ENCODE measurements at places on chromosomes 7 and 10.

GRCh38 chr10:93417921-93418320 lies 64.2 kb downstream of the MYOF start:
- DNase-seq: peak; percentile 21

- DNase-seq: no peak
Observed at GRCh38 chr7:1899951-1900762, 230.1 kb downstream of the ELFN1 start.

GRCh38 chr7:98559219-98559618 lies 57.9 kb upstream of the NPTX2 start:
- no peak for DNase-seq

DNA sequence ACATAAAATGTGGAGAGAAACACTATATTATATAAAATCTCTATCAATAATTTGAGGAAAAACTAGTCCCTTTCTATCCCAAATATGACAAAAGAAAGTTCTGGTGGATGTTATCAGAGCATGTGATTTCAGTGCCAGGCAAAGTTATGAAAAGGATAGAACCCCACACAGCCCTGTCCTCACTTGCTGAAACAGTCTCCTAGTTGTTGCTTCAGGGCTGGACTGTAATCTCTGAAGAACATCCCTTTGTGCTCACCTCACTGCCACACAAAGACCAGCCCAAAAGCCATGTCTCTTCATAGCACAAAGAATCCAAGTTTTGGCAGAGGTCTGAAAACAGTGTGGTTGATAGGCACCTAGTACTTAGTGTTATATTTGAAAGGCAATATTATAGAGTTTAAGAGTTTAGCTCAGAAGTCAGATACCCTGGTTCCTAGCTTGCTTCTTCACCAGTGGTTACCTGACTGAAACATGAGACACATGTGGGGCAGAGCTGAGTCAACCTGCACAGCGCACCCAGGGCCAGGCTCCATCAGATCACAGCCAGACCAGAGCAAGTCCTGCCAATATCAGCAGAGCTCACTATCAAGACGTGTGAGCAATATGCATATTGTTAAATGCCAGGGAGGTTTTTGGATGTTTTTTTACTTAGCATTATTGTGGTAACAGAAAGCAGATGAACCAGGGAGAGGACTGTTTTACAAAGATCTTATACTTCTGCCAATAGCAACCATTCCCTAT lies 25.0 kb downstream of the CYP3A7 start:
- no peak for DNase-seq

DNA sequence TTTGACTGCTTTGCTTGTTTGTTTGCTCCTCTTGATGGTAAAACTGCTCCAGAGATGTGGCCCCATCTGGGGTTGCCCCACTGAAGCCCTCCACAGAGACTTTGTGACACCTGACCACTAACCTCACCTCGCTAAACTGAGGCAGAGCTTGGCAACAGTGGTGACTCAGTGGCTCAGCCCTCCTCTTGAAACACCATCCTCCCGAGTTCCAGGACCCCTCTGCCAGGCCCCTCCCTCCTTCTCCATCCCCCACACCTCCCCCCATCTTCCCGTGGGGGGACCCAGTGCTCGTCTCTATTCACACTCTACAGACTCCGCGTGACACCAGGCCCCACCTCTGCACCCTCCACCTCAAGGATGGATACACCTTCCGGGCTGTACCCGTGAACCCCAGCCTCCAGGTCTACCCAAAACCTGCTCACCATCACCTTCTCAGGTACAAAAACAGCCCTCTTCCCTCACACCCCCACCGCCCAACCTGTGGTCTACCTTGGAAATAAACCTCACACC lies 19.0 kb upstream of the RET start:
- DNase-seq: no peak

- no peak for DNase-seq
Observed at GRCh38 chr7:12174931-12175330, 36.2 kb upstream of the TMEM106B start.

GRCh38 chr10:4099202-4099601 lies 314.2 kb upstream of the KLF6 start:
- DNase-seq: no peak

All from adrenal gland (tissue), 19 donors.